ENCODE measurements at places on chromosomes 16 and 17.

GRCh38 chr16:30659507-30660423 lies 1.5 kb downstream of the FBRS start:
- DNase-seq, result peak; percentile 59

DNA sequence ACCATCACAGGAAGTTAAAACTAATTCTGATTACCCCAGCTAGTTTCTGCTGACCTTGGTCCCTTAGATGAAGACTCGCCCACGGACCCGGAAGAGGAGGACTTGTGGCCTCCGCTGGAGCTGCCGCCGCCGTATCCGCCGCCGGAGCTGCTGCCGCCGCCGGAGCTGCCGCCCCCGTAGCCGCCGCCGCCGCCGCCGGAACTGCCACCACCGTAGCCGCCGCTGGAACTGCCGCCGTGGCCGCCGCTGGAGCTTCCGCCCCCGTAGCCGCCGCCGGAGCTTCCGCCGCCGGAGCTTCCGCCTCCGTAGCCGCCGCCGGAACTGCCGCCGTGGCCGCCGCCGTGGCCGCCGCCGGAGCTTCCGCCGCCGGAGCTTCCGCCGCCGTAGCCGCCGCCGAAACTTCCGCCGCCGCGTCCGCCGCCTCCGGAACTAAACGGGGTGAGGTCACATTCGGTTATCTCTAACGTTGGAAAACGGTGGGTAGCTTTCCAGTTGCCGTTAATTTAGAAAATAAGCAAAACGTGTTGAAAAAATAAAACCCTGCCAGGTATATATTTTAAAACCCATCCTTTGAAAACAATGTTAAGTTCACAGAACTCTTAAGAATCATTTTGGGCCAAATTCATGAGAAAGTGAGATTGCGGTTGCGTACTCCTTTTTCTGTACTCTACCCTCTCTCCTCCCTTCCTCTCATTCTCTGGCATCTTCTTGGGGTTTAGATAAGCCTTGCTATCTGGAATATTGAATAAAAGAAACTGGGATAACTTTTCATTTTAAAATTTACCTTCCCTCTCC lies 3.5 kb downstream of the KRT10 start:
- DNase-seq, result peak; percentile 84

DNA sequence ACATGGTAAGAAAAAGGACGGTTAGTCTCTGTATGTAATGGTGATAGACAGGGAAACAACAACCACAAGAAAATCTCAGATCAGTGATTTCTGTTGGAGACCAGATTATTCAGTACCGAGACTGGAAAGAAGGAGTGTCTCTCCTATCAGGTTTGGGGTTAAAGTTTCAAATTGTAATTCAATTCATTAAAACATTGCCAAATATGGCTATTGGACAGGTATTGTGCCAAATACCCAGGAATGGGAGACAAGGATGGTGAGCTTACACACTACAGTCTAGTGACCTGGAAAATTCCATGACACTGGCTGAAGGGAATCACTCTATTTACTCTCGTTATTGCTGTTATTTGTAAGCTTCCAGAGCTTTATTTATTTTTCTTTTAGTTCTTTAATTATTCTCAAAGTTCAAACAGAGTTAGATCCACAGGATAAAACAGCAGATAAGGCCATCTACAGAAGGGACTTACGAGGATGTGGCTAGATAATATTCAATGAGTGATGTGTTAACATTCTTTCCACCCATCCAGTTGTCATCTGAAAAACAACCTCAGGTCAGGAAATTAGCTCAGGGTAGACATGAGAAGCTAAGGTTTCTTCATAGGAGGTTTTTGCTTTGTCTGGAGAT lies 25.1 kb upstream of the MMD start:
- DNase-seq, result no peak

DNA sequence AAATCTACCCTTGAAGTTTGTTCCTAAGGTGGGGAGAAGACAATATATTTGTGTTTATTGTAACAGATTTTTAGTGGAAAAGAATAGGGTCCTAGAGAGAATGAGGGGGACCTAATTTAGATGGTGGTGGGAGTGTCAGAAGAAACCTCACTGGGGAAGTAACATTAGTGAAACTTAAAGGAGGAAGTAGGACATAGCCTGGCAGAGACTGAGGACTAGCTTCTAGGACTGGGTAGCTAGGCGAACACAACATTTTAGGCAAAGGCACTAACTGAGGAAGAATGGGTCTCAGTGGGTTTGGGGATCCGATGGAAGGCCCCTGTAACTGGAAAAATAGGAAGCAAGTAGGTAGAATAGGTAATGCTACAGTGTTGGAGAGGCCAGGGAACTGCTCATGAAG lies 4.2 kb upstream of the ARL2BP start:
- DNase-seq, result no peak

GRCh38 chr17:56165072-56165641 lies 11.9 kb downstream of the ANKFN1 start:
- no peak for DNase-seq

- no peak for DNase-seq
Observed at GRCh38 chr17:720706-721539, 6.3 kb upstream of the VPS53 start.

GRCh38 chr17:83187782-83188311 lies 108.4 kb downstream of the METRNL start:
- DNase-seq, result no peak

GRCh38 chr17:39920218-39921210 lies 2.1 kb upstream of the GSDMB start:
- DNase-seq, result peak; percentile 60

- DNase-seq, result no peak
Observed at GRCh38 chr17:75521951-75522727, 3.4 kb upstream of the LLGL2 start.
